ENCODE measurements at places on chromosomes 7 and 10. TPM values are rescaled to one million over a fixed set of nuclear protein-coding genes. Genes with fewer than 3 reads are reported as not detected.

Gene DGKB
- not detected for total RNA-seq

Gene TBRG4
- 119 TPM for total RNA-seq

Gene RADIL
- total RNA-seq, result 0.14 TPM

Gene DPY19L1
- 22.3 TPM for total RNA-seq

Gene SEMA4G
- total RNA-seq, result 1.0 TPM

Gene SEMA3C
- total RNA-seq, result not detected

Gene WEE2
- 0.05 TPM for total RNA-seq

Gene TRIM24
- total RNA-seq, result 23.6 TPM

Gene OPN4
- not detected for total RNA-seq

Gene PKD1L1
- total RNA-seq, result 0.09 TPM

Gene MUC3A
- not detected for total RNA-seq

Gene FZD8
- 0.41 TPM for total RNA-seq

Gene SHTN1
- 0.75 TPM for total RNA-seq

Gene EMX2
- total RNA-seq, result not detected

Gene SLK
- total RNA-seq, result 27.4 TPM

Gene PLAC9
- not detected for total RNA-seq

Gene PSMA2
- 149 TPM for total RNA-seq

Gene GPER1
- 0.14 TPM for total RNA-seq

Gene IPMK
- 4.3 TPM for total RNA-seq

Measured in T-helper 2 cell treated with Interferon-gamma antibody and Interleukin-4, amounts not matched to agents 100 ng/mL and 5 ng/mL, for 36 hours (primary cell).